ENCODE measurements at places on chromosomes 4 and X.
A peak's percentile ranks its signal among the peaks of the same experiment; 100 is the strongest.

GRCh38 chr4:146932116-146932515, 13.5 kb downstream of the TTC29 start:
- DNase-seq, result peak; percentile 50

GRCh38 chr4:67130411-67130810, 414.9 kb downstream of the CENPC start:
- DNase-seq, result no peak

- peak; percentile 96 for DNase-seq
These were observed 132.4 kb downstream of the ENOX2 start for GRCh38 chrX:130770615-130771014.

DNA sequence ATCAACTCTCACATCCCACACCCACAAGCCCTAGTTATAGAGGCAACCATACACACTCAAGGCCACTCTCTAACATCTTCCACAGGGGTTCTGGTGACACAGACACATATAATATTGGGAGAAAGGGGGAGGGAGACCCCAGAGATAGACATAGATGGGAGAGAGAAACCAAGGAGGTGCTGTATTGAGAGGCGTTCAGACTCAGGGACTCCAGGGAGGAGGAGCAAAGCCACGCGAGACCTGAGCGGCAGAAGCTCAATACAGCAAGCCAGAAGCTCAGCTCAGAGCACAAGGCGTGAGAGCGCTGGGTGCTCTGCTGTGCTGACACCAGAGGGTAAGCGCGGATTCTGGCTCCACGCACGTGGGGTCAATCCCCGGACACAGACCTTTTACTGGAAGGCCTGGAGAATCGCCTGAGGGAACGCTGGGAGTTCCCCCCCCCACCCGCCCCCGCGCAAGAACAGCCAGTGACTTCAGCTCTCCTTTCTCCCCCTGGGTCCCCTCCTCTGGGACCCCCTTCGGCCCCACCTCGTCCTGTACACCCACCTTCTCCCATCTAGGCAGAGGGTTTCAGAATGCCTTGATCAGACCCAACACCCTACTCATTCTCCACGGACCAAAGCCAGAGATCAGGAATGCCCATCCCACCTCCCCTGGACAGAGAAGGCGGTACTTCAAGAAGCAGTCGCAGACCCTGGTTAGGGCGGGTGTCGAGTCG, 8.7 kb downstream of the MSX1 start:
- DNase-seq, result peak; percentile 22

- peak; percentile 32 for DNase-seq
These were observed 290.7 kb upstream of the FAM241A start for GRCh38 chr4:111854494-111855087.

- no peak for DNase-seq
These were observed 53.3 kb upstream of the STIM2 start for GRCh38 chr4:26807330-26807729.

DNA sequence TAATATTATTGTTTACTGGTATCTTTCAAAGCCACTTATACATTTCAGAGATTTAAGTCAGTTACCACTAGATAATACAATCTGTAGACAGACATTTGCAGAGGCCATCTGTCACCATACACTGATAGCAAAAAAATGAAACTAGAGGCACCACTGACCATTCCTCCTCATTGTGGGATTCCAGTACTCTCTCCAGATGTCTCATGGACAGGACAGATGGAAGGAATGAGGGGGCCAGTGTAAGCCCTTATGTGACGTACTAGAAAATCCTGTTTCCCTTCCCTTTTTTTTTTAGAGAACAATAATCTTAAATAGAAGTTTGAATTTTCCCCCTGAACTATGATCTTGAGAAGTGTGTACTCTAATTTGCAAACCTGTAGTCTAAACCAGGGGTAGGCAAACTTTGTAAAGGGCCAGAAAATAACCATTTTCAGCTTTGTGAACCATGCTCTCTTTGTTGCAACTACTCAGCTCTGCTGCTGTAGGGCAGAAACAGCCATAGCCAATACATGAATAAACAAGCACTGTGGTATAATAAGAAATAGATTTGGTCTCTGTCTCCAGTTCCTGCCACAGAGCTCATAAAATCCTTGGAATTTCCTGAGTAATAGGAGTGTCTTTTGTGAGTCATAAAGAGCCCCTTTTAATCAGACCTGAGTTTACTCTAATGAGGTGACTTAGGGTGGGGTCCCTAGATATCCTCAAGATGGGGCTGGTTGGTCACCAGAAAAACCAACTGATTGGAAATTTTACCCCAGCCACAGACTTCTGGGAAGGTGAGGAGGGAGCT, 90.4 kb downstream of the MOSPD2 start:
- DNase-seq, result peak; percentile 91

GRCh38 chr4:79528241-79528706, 120.2 kb upstream of the GK2 start:
- peak; percentile 10 for DNase-seq

GRCh38 chr4:128818442-128818841, 8.9 kb downstream of the JADE1 start:
- no peak for DNase-seq

DNA sequence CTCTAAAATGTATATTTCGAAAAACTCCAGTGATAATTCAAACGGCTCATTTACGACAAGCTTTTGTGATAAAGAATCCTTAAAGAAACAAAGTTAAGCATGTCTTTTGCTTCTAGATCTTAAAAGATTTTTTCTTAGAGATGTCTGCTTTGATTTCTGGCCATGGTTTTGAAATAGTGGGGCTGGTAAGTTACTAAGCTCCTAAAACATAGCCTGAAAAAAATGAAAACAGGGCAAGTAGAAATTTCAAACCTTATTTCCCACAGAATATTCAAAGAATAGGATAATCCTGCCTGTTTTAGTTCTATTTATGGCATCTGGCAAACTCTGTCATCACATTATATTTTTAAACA, 318.3 kb downstream of the ARHGAP24 start:
- DNase-seq, result no peak

- peak; percentile 77 for DNase-seq
These were observed 24.4 kb downstream of the RTL5 start for GRCh38 chrX:72107320-72107719.

GRCh38 chr4:75653845-75654503, 19.2 kb downstream of the G3BP2 start:
- peak; percentile 24 for DNase-seq

- DNase-seq, result no peak
These were observed 794.8 kb upstream of the LCORL start for GRCh38 chr4:18816228-18816895.

DNA sequence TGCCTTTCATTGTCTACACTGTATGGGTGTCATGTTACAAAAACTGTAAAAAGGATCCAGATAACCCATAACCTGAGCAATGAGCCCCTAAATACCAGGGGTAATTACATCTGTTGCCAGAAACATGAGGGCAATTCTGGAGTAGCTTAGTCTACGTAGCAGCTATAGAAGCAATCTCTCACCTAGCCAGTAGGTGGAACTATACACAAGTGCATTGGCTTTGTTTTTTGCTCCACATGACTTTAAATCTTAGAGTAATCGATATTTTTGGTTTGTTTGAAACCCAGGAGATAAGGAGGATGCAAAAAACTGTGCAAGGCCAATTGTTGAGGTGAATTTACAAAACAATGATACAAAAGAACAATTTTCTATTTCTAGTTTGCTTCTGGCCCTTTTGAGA, 57.5 kb downstream of the GPR82 start:
- peak; percentile 36 for DNase-seq

- DNase-seq, result no peak
These were observed 306.2 kb downstream of the CPXCR1 start for GRCh38 chrX:89053223-89053622.

DNA sequence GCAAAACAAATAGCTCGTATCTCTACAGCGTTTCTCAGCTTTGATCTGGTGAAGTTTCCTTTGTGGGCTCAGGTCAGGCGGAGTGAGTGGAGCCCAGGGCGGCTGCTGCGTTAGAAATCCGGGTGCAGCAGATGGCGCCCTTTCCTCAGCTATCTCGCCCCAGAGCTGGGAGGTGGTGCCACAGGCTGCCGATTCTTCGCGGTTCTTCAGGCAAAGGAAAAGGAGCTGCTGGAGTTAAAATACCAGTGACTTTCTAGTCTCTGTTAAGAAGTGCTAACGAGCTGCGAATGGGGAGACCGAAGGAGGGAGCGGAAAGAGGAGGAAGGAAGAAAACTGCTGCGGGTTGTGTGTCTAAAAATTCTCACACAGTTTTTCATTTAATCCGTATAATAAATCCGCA, 114.6 kb downstream of the CPE start:
- DNase-seq, result no peak

DNA sequence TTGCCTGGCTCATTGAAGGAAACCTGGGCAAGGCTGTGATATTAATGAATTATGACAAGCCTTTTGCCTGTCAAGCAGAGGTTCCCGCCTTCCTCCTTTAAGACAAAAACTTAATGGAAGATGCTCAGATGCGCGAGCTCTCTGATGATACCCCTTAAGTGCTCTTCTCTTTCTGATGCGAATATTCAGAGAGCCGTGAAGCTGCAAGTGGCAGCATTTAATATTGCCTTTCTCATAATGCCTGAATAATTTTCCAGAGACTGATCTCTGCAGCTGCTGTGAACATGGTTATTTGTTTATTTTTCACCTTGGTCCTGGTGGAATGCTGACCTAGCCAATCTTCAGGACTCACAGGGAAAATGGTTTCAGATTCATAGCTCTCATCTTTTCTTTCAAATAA, 251.8 kb downstream of the TENM3 start:
- DNase-seq, result no peak

- DNase-seq, result no peak
These were observed 746.4 kb upstream of the MAGEB2 start for GRCh38 chrX:29468911-29469494.

- no peak for DNase-seq
These were observed 45.4 kb upstream of the STIM2 start for GRCh38 chr4:26815199-26815598.

DNA sequence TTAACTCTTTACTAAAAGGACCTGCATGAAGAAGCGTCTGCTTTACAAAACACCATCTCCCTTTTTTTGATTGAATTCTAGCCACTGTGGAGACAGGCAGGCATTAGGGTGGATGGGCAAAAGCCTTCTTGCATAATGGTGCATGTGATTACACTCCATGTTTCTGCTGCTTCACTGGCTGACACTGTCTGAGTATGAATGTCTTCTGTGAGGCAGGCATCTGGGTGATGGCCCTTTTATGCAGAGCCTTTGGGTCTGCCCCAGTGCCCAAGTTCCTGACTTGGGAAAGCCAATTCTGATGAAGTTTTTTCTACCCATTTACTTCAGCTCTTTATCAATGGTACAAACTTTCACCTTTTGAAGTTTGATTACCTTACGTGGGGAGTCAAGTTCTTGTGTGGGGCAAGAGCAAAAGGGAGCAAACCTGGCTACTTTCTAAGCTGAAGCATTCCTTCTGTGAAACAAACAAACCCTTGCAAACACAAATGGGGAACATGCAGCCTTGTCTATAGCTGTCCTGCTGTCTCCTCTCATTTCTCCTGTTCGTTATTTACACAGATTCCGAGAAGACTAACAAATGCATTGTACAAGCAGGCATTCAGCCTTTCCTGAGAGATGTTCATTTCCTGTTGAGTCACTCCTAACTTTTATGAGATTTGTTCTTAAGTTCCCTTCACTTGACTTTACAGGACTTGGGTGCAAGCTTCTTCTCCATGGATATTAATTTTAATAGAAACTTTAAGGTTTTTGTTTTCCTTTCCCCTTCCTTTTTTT, 301.9 kb downstream of the TLL1 start:
- peak; percentile 85 for DNase-seq

DNA sequence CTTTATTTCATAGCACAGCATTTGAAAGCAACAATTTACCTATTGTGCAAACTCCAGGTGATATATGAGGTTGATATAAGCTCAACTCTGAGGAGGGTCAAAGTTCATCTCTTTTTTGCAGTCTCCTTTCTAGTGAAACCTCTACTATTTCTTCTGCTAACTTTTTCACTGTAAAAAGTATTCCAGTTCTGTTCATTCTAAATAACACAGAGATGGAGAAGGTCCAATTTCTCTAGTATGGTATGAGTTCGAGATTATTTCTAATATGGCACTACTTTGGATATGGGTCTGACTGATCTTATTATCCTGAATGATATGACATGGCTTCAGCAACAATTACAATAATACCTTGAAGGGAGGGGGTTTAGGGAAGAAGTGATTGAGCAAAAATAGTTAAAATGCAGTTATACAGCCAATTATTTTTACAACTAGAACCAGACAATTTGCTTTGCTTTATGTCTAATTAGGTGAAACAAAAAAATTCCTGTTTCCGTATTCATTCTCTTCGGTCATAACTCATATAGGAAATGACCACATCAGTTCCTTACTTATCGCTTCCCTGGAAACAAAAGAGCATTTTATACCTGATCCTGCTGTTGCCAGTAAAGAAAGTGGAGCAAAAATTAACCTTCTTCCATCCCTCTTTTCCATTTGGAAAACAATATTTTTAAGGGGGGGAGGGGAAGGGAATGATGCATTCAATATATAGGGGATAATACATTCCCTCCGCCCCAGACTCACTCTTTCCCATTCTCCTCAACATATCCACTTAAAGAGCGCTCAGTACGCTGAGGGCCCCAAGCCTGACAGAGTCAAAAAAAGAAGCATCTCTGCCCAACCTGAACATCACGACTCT, 1.0 kb downstream of the TBC1D9 start:
- DNase-seq, result no peak

- DNase-seq, result peak; percentile 46
These were observed 113.0 kb upstream of the PRDX4 start for GRCh38 chrX:23554304-23554703.

GRCh38 chrX:153470411-153471363, at the start of gene HAUS7:
HAUS7 (minus strand) TSS chrX:153470576; CDS start chrX:153470557, 19 bp downstream.
- DNase-seq, result peak; percentile 90

GRCh38 chr4:138978600-138978999, 37.0 kb upstream of the NOCT start:
- DNase-seq, result no peak

DNA sequence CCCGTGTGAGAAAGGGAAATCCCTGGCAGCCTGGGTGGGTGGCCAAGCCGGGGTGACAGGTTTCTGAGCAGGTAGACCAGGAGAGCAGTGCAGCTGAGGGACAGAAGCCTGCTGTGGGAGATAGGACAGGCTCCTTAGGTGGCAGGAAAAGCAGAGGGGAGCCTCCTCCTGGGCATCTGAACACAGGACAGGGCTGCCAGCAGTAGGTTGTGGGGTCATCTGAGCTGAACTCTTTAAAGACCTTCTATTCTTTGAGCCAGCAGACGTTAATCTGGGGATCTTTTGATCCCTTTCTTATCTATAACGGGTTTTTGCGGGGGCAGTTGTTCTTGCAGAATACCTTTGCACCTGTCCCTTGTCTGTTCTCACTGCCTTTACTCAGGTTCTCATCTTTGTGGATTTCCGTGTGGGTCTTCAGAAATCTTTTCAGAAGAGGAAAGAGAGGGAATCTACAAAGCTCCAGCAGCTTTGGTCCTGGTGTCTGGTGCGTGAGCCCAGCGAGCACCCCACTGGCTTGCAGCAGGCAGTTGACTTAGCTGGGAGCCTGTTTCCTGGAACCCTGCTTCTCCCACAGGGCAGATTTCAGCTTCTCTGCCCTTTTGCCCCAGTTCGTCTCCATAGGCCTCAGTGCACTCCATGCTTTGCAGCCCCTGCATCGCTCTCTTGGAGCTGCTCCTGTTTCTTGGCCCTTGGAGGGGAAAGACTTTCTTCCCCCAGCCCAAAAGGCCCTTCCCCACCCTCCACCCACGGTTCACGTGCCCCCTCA, 35.8 kb upstream of the TADA2B start:
- no peak for DNase-seq

All from M059J (cell line).